ENCODE measurements at places on chromosomes 2 and 18.

GRCh38 chr2:223886726-223887125 lies 49.3 kb upstream of the AP1S3 start:
- no peak for DNase-seq

DNA sequence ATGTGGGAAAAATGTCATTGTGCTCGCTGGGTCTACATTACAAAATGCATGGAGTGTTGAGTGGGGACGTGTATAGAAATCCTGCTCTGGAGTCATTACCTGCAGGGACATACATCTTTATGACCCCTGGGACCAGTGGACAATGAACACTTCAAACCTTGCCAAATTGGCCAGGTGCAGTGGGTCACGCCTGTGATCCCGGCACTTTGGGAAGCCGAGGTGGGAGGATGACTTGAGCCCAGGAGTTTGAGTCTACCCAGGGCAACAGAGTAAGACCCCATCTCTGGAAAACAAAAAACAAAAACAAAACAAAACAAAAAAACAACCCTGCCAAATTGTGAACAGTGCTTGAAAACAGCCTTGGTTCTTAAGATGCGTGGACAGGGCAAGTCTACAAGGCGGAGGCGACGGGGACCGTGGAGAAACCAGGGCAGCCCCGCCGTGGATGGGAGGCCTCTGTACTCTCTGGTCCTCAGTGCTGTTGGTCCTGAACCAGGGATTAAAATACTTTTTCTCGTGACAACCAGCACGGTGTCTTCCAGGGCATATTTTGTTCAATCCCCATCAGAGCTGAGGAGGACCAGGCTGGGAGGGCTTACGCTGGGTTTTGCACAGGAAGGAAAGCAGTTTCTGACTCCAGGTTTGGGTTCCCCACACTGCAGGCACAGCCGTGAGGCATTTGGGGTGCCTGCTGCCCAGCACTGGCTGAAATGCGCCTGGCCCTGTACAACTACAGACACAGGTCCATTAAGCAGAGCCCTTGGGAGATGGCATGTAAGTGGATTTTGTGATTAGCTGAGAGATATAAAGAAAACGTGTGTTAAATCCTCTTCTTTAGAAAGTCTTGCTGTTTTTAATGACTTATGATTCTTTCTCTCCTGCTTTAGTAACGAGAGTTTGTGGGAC lies 13.7 kb downstream of the COLEC11 start:
- no peak for DNase-seq

DNA sequence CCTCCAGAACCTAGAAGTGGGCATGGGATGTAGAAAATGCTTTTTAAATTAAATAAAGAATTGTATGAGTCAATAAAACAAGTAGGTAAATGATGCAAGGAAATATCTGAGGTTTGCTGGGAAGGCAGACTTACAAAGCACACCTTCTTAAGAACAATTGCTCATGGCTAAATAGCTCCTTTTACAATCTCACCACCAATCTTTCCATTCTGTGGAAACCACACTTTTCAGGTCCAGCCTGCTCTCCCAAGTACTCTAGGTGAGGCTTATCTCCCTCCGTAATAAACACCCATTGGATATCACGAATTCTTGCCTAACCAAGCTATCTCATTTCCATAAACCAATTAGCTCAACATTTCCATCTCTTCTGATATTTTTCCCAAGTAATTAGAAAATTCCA lies 91.5 kb upstream of the SLC8A1 start:
- no peak for DNase-seq

DNA sequence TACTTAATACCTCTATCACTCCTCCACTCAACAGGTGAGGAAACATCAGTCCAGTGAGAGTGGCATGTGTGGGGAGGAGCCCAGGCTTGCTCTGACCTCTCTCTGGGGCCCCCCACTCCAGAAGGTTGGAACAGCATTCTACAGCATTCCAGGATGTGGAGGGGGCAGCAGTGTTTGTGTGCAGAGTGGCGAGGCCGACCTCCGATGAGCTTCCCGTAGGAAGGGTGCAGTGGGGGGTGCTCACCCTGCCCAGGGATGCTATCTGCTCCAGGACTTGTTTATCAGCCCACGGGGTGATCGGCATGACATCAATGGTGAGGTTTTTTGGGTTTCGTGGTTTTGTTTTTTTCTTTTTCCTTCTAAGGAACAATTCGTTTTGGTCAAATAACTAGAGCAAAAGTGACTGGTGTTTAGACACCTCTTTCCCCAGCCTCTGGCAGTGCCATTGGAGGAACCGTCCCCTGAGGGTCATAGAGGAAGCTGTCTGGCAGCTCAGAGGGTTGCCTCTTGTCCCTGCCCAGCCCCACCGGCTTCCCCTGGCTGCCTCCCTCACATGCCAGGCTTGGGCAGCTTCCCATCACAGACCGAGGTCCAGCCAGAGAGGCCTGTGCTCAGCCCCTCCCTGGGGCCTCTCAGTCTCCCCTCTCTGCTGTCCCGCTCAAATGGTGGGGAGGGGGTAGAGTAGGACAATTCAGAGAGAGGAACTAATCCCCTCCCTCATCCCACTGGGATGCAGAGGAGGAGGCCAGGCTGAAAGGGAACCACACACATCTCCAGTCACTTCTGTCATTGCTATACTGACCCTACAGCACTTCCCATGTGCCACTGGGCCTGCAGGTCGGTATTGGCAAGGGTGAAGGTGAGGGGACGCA lies 96.5 kb downstream of the ZFP36L2 start:
- no peak for DNase-seq

- no peak for DNase-seq
These were observed 189.4 kb downstream of the BCL2 start for GRCh38 chr18:63130176-63130575.

DNA sequence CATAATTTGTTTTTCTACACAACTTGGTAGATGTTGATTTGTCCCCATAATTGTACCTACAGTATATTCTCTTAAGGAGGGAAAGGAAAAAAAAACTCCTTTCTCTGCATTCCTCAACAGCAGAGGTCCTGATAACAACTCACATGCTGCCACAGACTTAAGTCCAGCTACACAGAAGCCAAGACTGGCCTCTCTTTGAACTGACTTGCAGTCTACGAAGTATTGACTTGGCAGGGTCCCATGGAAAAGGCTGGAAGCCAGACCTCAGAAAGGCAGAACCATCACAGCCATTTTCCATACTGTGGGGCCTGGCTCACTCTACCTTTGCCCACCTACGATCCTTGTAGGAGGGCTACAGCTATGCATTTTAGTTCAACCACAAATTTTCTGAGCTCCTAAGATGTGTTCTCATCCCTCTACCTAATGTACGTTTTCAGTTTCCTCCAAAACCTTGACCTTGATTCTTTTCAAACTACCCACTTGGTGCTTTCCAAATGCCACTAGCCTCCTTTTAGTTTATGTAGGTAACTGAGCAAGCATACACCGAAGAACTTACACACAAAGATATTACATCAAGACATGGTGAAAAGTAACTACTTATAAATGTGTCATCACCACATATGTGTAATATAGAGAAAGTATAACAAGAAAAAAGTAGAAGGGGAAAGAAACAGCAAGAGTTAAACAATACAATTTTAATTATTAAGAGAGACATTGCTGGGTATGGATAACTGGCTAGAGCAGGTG lies 12.2 kb downstream of the LONRF2 start:
- DNase-seq, result no peak

- no peak for DNase-seq
These were observed 506.0 kb upstream of the CDH2 start for GRCh38 chr18:28682912-28683311.
